Astrocyte (in vitro differentiated cells and primary cell): ENCODE measurements at places on chromosomes 7 and 10. TPM values are rescaled to one million over a fixed set of nuclear protein-coding genes. Genes with fewer than 3 reads are reported as not detected.
A peak's percentile ranks its signal among the peaks of the same experiment; 100 is the strongest.

- DNase-seq = no peak
Measured at GRCh38 chr7:103346396-103346795, 1.0 kb upstream of the PSMC2 start.

The KCTD7 gene
- total RNA-seq = 11.6 and 12.8 TPM in 2 replicates

GRCh38 chr10:73584737-73585136 lies 6.4 kb downstream of the USP54 start:
- peak; percentile 37 for DNase-seq

The HOXA7 gene
- total RNA-seq = not detected in 2 replicates

GRCh38 chr7:47197486-47197885 lies 384.4 kb downstream of the TNS3 start:
- DNase-seq = no peak

- DNase-seq = no peak
Measured at GRCh38 chr10:86254526-86255174, 111.9 kb downstream of the GRID1 start.
